ENCODE measurements at places on chromosomes 5 and 9.

DNA sequence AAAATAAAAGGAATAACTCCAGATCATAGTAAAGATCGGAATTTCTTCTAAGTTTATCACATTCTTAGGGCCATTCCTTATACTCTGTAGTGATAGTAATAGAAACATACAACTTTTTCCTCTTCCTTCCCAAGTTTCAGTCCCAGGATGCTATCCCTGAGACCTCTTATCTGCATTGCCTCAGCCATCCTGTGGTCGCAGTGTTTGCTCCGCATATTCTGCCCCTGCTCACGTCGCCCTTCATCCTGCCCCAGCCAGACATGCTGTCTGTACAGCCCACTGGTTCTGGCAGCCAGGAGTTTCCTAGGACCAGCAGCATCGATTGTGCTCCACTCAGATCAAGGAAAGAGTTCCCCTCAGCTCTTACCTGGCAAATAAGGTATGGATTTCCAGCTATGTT lies 132.7 kb upstream of the ERCC6L2 start:
- no peak for DNase-seq

GRCh38 chr5:50574121-50574520 lies 92.3 kb upstream of the PARP8 start:
- DNase-seq = no peak

DNA sequence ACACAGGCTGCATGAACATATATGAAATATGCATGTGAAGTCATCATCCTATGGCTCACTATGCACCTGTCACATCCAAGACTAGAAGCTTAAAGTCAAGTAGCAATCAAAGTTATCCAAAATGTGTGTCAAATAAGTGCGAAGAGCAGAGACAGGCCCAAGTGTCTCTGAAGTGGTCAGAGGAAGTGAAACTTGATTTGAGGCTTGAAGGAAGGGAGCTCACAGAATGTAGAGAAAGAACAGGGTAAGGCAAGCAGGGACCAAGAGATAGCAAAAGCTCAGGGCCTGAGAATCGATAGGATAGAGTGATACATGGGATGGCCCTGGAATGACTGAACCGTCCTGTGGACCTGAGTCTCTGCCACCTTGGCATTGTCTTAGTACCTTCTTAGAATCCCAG lies 274.3 kb upstream of the TRPC7 start:
- no peak for DNase-seq

- DNase-seq = no peak
Measured at GRCh38 chr5:21168557-21168956, 1180.6 kb upstream of the CDH18 start.

DNA sequence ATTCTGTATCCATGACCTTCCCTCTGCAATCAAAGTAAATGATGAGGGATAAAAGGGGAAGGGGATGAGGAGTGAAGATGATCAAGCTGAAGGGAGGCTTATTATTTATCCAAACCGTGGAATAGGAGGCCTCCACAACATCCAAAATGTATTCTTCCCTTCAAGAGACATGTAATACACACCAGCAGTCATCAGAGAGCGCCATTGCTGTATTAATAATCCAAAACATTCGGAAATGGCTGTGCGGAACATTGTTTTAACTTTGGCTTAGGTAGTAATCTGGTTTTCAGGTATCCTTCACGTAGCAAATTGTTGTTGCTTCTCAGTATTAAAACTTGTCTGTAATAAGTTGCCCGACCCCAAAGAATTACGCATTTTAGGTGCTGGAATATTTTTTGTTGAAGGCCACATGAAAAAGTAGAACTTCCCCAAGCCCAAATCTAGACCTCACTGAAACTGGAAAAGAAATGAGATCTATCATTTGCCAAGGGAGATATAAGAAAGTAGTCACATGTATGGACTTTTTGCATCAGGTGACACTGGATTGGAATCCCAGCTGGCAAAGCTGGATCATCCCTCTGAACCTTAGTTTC lies 2.6 kb upstream of the BOD1 start:
- no peak for DNase-seq

DNA sequence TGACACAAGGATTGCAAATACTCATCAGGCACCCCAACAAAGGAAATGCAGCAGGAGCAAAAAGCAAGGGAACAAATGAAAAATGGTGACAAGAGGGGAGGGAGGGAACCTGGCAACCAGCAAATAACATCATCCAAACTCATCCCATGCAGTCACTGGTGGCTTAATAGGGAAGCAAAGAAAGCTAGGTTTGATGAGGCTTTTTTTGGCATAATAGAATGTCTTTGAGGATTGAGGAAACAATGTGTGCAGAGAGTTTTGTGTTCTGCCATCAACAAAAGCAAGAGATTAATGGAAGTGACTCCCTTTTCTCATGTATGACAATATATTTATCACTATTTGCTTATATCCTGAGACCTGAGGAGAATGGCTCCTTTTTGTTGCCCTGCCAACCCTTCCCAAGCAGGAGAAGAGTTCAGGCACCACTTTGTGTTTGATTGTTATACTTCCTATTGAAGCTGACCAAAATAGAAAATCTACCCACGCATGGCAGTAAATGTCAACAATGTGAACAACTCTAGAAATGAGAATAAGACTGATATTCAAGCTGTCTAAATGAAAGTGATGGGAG lies 375.7 kb downstream of the CAAP1 start:
- no peak for DNase-seq

DNA sequence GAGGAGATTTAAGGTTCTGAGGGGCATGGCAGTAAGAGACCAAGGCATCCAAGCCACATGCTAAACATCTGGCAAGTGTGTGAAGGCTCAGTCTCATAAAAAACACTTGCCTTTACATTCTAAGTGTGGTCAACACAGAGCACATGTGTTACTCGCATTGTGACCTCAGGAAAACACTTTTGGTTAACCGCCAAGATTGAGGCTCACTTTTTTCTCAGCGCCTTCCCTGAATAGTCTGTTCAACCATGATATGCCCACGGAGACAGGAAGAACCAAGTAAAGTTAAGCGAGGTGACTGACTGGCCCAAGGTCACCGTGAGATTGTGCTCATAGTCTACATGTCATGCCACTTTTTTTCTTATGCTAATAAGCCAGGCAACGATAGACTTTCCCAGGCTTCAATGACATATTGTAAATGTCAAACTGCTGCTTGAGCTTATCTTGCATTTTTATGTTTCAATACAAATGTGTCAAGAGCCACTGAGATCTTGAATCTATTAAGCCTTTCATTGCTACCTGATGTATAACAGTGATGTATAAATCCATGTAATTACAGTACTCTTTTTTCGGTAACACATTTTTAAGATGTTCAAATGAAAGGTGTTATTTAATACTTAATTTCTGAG lies 21.1 kb upstream of the IL9 start:
- no peak for DNase-seq

DNA sequence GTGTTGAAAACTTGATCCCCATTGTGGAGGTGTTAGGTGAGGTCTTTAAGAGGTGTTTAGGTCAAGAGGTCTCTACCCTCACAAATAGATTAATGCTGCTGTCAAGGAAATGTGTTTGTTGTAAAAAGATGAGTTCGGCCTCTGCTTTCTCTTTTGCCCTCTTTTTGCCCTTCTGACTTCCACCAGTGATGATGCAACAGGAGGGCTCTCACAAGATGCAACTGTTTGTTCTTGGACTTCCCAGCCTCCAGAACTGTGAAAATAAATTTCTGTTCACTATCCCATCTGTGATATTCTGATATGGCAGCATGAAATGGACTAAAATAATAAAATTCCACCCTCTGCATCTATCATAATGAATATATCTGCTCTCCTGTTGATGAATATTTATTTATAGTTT lies 650.0 kb upstream of the ZNF608 start:
- DNase-seq = no peak

DNA sequence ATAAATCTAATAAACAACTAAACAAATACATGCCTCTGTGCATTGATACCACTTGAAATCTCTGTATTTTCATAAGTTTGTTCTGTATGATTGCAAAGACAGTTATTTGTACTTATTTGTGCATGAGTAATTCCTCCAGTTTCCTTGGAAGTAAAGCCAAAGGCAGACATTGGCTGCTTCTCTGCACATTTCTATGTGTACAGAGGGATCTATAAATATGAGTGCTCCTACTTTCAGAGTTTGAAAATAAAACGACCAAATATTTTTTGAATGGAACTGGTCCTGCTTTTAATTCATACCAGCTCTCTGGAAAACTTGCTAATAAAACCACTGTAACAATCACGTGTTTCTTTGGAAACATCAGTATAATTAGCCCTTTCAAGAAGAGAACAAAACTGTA lies 306.5 kb downstream of the MAN2A1 start:
- no peak for DNase-seq

DNA sequence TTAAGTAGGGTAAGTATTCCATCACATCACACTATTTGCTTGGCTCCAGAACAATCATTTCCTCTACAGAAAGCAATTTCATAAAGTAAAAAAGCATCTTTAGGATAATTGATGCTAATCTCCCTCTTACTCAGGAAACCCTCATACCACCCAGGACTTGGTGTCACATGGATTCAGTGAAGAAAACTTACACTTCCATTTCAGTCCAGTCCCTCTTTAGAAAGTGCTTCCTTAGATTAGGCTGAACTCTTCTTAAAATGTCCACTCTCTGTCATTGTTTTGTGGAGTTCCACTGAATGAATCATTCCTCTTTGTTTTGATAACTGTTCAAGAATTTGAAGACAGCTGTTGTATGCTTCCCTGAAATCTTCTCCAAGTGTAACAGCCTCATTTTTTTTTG lies 144.0 kb upstream of the ZNF462 start:
- DNase-seq = no peak

DNA sequence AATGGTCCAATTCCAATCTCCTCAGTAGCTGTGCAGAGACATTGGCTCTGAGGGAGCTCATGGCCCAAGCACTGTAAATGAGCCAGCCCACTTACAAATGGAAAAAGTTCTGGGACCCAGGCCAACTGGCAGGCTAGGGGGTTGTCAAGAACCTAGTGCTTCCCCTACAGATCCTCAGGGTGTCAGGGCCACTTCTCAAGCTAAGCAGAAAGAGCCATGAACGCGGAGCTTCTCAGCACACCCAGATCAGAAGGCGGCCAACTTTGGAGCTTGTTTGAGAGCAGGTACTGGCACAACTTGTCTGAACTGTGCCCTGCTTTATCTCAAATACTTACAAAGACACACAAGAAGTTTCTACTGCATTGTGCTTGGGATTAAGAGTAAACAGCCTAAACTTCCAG lies 17.5 kb downstream of the TLE1 start:
- no peak for DNase-seq

DNA sequence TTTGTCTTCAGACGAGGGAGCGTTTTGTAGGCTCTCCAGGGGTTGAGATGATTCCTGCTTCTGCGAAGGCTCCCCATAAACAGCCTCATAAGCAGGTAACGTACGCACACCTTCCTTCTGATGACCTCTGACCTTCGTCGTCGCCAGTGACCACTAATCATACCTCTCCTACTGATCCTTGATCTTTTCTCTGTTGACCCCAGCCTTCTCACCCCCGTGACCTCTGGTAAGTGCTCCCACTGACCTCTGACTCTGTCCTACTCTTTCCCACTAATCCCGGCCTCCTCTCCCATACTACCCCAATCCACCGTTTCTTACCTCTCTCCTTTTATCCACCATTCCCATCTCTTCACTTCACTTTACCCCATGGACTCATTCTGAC lies 345 bp downstream of the DNAI1 start:
- DNase-seq = no peak

DNA sequence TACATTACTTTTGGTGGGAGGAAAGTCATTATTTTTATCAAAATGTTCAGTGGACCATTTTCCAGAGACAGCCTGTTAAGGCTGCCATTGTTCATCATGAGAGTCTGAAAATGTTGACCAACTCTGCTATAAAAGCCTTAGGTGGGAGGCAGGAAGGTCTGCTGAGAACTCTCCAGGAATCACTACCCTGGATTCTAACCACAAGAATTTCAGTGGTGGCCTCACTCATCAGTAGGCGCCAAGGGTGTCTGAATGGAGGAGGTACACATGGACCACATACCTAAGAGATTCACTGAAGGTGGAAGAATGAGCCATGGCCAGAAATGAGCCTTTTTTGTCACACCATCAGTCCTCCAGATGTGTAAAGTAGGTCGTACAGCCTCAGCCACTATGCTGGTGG lies 21.0 kb upstream of the TLX3 start:
- no peak for DNase-seq

Data from stimulated activated CD8-positive, alpha-beta memory T cell treated with anti-CD3 and anti-CD28 coated beads, Interleukin-7, amount 100 ng/mL, for 1 hour (primary cell).